ENCODE measurements at places on chromosomes 2 and 18.
A peak's percentile ranks its signal among the peaks of the same experiment; 100 is the strongest.

- DNase-seq = peak; percentile 21
Measured at GRCh38 chr18:54284981-54285785, 15.9 kb downstream of the POLI start.

DNA sequence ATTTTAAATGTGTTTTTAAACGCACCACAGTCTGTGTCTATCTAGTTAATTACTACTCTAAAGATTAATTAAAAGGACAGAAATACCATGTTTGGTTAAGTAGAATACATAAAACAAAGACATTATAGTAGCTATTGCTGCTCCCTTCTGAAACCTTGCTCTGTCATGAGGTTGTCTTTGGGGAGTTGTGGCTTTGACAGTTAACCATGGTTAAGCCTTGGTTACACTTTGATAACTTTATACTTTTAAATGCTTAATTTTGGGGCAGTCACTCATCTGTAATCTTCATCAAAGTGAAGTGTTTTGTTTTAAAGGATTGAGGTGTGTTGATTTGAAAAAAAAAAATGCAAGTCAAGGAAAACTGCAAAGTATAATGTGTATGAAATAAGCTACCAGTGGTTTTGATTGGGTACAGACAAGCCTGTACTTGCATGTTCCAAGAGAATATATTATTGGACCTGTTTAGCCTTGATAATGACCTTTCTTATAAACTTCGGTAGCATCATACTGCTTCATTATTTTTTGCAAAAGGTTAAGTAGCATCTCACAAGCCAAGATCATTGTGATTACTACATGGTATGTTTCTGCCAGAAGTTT, 29.8 kb upstream of the TBR1 start:
- DNase-seq = no peak

- DNase-seq = no peak
Measured at GRCh38 chr2:10469955-10470608, 22.0 kb upstream of the ODC1 start.

GRCh38 chr18:58064406-58064998, 20.5 kb downstream of the NEDD4L start:
- DNase-seq = no peak

GRCh38 chr2:96305979-96306308, 598 bp upstream of the SNRNP200 start:
- no peak for DNase-seq

GRCh38 chr2:95306336-95306895, 9.3 kb downstream of the KCNIP3 start:
- no peak for DNase-seq

DNA sequence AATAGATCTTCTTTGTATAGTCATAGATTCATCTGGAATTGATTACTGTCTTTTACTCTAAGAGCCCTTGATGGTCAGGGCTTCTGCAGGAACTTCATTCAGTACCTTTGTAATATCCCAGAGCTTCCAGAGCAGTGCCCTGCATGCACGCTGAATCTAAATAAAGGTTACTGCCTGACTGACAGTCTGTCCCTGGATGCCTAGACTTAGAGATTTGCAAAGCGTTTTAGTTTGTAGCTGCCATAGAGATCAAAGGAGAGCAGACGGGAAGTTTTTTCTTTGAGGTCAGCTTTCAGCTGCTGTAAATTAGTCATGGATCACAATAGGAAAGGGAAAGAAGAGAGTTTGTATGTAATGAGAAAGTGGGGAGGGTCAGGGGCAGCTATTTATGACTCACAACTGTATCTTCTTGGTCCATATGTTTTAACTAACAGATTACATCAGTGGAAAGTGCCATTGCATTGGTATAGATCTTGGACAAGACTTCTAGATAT, 45.2 kb upstream of the NYAP2 start:
- DNase-seq = no peak

GRCh38 chr2:70123051-70123828, 36.0 kb downstream of the PCBP1 start:
- DNase-seq = no peak

GRCh38 chr18:9711361-9712129, 3.4 kb downstream of the RAB31 start:
- no peak for DNase-seq

DNA sequence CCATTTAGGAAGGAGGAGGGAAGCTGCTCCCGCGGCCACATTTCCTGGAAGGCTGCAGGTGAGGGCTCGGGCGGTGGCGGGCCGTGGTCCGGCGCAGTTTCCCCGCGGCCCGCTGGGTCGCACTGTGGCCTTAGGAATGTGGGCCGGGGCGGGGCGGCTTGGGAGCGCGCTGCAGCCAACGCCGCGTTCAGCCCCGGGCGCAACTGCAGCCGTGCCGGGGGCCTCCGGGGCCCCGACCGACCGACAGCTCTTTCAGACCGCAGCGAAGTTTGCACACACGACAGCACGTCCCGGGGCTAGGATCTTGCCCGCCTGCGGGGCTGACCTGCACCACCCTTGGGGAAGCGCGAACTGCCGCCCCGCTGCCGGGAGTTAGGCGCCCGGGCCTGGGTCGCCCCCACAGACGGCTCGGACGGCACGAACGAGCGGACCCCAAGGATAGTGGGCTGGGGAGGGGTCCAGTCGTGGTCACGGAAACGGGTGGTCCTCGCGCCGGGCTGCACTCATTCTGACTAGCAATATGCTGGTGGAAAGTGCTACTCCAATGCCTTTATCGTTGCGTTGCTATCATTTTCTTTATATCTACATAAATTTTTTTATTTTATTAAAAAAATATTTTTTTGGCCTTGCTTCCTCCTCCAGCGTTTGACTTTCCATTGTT, 69.9 kb upstream of the DLX2 start:
- DNase-seq = peak; percentile 34

GRCh38 chr2:203689426-203690116, 16.9 kb upstream of the CD28 start:
- DNase-seq = no peak

DNA sequence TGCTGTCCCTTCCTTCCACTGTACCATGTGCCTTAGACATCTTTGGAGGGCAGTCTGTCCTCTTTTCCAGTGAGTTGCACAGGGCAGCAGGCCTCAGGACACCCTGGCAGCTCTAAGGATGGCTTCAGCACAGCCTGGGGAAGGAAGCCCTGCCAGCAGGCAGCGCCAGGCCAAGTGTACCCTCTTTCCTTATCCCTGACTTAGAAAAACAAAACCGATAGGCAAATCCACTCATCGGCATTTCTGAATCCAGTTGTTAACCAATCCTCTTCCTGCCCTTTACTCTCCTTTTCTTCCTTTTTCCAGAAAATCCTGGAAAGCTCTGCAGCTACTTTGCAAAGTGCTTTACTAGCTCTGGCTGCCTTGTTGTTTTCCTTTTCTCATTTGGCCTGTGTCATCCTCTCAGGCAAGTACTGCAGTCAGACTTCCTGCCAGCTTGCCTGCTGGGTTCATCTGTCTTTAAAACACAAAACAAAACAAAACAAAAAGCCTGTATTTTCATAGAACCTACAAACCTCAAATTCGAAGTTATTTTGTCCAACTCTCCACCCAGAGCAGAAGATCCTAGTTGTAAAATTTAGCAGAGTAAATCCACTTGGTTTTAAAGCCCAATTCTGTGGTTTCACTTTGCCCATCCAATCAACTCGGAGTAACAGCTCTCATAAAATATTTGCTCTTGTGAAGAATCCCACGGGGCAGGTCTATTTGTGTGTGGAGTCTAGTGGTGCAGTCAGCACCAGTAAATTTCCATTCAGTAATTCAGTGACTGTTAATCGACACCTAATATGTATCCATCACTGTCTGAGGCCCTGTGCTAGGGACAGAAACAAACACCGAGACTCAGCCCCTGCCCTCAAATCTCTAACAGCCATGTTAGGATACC, 45.2 kb downstream of the PCBP1 start:
- DNase-seq = peak; percentile 72

- no peak for DNase-seq
Measured at GRCh38 chr2:65264821-65265670, 37.4 kb downstream of the ACTR2 start.

DNA sequence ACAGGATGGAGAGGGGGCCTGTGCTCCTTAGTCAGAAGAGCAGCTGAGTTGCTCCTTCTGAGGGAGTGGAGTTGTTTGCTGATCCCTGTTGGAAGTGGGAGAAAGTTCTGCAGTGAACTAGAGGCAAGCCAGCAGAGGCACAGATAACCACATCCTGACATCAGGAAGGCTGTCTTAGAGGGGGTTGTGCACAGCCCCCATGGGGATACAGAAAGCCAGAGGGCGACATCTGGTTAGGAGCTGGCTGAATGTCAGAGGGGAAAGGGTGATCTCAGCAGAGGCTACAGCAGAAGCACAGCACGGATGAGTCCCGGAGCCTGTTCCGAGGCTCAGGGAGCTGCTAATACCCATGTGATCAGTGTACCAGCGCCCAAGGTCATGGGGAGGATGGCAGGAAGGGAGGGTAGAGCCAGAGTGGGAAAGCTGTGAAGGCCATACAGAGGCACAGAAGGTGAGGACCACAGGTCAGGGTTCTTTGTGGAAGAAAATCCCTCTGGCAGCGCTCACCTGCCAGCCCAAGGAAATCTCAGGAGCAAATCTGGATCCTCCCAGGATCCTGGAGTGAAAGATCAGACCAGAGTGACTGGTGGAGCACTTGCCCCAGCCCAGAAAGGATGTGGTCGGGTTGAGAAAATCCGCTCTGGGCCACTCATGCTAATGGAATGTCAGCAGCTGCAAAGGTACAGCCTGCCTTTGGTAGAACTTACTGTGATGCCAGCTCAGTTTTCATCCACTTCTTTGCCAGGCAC, 111.8 kb downstream of the STPG4 start:
- no peak for DNase-seq

DNA sequence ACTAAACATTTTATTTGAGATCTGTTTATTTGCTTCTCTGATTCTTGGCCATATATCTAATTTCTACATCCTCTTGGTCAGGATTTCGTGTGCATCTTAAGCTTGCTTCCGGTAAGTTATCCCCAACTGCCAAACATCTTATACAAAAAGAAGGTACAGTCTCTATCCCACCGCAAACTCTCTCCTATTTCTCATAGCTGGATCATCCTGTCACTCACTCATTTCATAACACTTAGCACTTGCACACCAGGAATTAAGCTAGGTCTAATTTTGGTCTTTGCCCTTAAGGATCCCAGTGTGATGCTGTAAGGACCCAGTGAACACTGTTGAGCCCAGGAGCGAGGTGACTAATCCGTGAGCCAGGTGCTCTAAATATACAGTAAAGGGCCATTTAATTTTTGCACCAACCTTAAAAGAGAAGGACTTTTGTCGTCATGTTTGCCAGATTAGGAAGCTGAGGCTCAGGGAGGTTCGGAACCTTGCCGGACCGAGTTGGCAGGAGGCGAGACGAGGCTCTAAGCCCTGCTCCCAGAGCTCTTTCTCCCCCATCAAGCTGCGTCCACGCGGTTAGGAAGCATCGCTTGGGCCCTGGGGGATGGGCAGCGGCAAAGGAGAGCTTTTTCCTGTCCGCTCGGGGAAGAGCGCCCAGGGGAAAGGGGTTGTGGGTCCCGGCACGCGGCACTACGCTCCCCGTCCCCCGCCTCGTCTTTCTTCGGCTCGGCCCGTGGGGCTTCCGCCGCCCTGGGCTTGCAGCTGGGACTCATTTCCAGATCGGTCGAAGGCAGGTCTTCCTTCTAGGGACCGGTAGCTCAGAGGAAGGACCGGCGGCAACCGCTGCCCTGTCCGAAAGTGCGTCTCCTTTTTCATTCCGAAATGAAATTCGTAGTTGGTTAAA, 4.1 kb upstream of the ITPRIPL1 start:
- DNase-seq = no peak

DNA sequence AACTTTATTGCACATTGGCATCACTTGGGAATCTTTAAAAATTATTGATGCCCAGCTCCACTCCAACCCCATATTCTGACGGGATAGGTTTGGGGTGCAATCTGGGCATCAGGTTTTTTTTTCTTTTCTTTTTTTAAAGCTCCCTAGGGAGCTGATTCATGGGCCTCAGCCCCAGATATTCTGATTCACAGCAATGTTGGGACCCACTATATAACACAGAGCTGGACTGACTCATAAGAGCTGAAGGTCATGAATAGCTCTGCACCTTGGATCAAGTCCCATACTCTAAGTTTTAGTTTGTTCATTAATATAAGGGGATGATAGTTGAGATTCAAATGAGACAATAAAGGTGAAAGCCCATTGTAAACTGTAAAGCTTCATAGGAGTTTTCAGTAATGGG, 191.1 kb upstream of the REV1 start:
- no peak for DNase-seq

GRCh38 chr2:119349289-119349688, 17.3 kb downstream of the C2orf76 start:
- DNase-seq = no peak

GRCh38 chr2:232781765-232782164, 5.4 kb upstream of the KCNJ13 start:
- no peak for DNase-seq

DNA sequence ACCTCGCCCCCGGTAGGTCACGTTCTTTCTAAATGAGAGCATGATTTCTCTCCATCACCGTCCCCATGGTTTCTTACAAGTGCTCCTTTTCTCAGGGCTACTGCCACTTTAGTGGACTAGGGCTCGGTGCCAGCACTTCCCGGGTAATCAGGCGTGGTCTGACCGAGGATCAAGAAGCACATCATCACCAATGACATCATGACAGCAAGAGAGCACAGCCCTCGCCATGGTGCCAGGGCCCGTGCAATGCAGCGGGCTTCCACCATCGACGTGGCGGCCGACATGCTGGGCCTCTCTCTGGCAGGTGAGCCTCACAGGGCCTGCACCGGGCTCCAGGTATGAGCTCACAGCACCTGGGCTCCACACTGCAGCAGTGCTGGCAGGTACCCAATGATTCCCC, 75.2 kb downstream of the INPP4A start:
- no peak for DNase-seq

DNA sequence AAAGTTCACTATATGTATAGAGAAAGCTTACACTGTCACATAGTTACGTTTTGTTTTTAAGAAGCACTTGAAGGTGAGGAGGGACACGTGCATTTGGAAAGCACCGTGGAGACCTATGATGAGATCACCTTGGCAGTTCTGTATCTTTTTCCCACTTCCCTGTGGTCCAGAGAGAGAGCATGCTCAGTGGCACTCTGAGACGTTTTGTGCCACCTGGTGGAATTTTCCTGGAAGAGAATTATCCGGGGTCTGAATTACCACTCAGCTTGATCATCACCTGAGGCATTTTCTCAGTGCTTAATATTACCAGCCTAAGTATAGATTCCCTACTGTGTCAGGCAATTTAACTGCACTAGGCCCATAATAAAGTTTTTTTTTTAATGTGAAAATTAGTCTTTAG, 469.4 kb upstream of the SMIM21 start:
- no peak for DNase-seq

DNA sequence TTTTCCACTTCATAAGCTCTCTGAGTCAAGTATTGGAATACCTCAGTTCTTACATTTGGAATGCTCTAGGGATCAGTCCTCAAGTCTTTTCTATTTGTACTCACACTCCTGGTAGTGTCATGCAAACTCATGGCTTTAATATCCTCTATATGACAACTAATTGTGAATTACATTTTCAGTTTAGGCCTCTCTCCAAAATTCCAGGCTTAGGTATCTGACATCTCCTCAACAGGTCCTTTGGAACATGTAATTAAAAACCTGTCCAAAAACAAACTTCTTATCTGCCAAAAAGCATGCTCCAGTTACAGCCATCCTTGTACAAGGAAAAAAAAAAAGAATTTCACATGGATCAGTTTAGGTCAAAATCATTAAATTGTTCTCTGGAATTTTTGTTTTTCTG, 1336.2 kb upstream of the NRXN1 start:
- no peak for DNase-seq

GRCh38 chr2:80546766-80547165, 242.2 kb upstream of the LRRTM1 start:
- DNase-seq = no peak
